ENCODE measurements at places on chromosomes 11 and 22.

- no peak for DNase-seq
Measured at GRCh38 chr11:8194956-8195355, 26.1 kb upstream of the RIC3 start.

DNA sequence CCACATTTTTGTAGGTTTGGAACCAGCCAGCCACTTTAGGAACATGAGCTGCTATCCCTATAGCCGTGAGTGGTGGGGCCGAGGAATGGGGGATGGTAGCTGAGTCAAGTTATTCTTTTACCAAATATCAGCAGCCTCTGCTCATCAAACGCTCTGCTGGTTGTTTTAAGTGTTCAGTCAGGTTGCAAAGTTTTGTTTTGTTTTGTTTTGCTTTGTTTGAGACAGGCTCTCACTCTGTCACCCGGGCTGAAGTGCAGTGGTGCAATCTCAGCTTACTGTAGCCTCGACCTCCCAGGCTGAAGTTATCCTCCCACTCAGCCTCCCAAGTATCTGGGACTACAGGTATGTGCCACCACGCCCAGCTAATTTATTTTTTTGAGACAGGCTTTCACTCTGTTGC lies 14.4 kb downstream of the CABIN1 start:
- DNase-seq, result no peak

DNA sequence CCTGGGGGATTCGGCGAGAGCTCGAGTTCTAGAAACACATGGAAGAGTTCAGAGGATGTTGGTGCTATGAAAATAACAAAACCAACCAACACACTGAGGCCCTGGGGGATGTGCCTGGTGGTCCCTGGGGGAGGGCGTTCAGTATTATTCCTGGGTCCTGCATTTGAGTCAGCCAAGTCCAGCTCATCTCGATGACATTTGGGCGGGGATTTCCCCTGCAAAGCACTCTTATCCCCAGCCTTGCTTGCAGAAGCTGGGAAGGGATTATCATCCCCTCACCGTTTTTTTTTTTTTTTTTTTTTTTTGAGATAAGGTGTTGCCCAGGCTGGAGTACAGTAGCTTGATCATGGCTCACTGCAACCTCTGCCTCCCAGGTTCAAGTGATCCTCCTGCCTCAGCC lies 2.1 kb upstream of the SMIM38 start:
- no peak for DNase-seq

- DNase-seq, result peak; percentile 67
Measured at GRCh38 chr11:131910523-131911387, 540.3 kb downstream of the NTM start.

GRCh38 chr22:31960767-31961166 lies 16.4 kb downstream of the YWHAH start:
- DNase-seq, result no peak

GRCh38 chr11:58546841-58547240 lies 28.8 kb downstream of the LPXN start:
- no peak for DNase-seq

- DNase-seq, result peak; percentile 59
Measured at GRCh38 chr22:26589845-26590736, at the start of gene TPST2. TSS of gene TPST2 (minus strand) at chr22:26590132. CDS start at chr22:26541630, 48,502 bp downstream.

DNA sequence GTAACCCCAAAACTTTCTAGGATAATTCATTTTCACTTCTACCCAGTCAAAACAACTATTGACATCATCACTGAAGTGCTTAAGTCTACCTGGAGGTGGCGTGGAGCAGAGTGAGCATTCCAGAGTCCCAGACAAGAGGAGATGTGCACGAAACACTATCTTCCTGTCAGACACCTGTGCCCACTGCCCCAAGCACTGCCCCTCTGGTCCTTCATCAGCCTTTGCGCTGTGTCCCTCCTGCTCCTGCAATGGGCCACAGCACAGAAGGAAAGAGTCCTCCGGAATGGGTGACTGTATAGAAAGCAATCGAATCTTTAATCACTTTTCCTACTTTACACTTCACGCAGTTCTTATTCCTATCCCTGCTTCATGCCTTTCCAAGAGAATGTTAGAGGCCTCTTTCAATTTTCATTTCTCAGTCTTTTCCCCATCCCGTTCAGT lies 512 bp upstream of the GRIA4 start:
- DNase-seq, result peak; percentile 45

DNA sequence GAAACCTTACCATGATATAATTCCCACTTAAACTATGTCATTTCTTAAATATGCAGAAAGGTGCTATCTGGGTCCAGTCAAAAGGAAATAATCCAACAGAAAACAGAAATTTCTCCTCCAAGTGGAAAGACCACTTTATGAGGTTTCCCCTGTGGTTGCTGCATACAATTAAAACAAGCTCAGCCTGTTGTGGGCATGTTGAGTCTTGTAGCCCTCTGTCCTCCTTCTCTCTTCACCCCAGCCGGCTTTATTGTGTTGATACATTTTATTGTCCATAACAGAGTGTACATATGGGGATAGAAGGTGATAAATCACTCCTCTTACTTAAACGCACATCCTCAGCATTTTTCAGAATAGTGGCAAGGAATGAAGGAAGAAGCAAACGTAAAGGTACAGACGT lies 126.0 kb upstream of the MTNR1B start:
- DNase-seq, result peak; percentile 16

DNA sequence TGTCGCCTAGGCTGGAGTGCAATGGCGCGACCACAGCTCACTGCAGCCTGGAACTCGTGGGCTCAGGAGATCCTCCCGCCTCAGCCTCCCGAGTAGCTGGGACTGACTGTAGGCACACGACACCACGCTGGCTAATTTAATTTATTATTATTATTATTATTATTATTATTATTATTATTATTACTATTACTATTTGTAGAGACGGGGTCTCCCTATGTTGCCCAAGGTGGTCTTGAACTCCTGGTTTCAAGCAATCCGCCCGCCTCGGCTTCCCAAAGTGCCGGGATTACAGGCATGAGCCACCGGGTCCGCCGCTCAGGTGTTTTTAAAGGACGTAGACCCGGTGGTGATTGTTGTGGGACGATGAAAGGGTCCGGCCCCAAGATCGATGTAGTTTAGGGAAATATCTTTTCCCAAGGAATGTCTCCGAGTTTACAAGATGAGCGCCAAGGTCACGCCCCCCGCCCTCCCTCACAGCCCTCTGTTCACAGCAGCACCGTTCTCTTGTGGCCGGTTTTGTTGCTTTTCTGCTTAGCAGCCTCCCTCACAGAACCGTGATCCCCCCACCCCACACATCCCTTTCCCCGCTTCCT lies 728 bp upstream of the POGLUT3 start:
- DNase-seq, result no peak

GRCh38 chr11:95884376-95884775 lies 39.5 kb downstream of the MTMR2 start:
- peak; percentile 26 for DNase-seq

DNA sequence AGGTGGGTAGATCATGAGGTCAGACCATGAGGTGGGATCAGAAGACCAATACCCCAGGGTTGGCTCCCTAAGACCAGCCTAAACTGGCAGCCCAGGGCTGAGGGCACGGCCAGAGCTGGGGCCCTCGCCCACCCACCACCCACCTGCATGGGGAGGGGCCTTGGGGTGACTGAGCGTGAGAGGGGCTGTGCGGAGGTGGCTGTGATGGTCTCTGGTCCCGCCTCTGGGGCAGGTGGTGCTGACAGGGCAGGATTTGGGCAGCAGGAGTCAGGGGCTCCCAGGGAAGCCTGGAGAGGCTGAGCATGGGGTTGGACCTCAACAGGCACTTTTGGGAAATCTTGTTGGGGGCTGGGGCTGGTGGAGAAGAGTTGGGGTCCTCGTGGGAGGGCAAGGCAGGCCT lies 39.8 kb upstream of the MUC5AC start:
- no peak for DNase-seq

DNA sequence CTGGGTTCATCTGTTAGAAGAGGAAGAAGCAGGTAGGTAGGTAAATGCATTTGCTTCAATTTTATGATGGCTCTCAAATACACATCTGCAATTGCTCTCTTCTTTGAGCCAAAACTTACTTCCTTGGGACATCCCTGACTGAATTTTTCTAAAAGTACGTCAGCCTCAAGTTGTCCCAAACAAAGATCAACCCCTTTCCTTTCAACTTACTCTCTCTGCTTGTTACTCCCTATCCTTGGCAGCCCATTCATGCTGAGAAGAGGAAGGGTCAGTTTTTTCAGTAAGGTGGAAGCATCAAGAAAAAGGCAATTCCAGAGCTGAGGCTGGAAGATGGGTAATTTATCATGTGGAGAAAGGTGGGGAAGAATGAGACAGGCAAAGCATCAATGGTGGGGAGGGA lies 111.2 kb downstream of the LRRC32 start:
- no peak for DNase-seq

- no peak for DNase-seq
Measured at GRCh38 chr22:27980424-27981148, 61.5 kb upstream of the PITPNB start.

DNA sequence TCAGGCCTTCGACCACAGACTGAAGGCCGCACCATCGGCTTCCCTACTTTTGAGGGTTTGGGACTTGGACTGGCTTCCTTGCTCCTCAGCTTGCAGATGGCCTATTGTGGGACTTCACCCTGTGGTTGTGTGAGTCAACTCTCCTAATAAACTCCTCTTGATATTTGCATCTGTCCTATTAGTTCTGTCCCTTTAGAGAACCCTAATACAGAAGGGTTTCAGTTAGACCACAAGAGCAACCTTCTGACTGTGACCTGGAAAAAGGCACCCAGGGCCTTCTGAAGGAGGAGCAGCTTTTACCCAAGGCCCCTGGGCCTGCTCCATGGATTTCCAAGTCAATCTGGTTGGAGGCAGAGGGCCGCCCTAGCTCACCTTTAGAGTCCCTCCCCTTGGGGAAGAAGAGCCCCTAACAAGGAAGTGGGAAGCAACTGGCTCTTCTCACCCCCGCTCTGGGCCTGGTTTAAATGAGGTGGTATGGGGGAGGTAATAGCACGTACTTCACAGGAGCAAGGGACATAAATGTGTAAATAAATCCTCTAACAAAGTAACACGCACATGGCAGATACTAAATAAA lies 11.2 kb upstream of the CHST1 start:
- no peak for DNase-seq

GRCh38 chr11:12569499-12570425 lies 104.5 kb upstream of the TEAD1 start:
- DNase-seq, result no peak

- no peak for DNase-seq
Measured at GRCh38 chr11:36268337-36268985, 20.8 kb downstream of the COMMD9 start.

- DNase-seq, result peak; percentile 49
Measured at GRCh38 chr11:63478896-63479295, 12.1 kb downstream of the PLAAT5 start.

- no peak for DNase-seq
Measured at GRCh38 chr11:114130629-114131277, 71.2 kb downstream of the ZBTB16 start.

GRCh38 chr11:120738516-120739046 lies 227.0 kb downstream of the GRIK4 start:
- no peak for DNase-seq

GRCh38 chr11:130533113-130533798 lies 84.8 kb downstream of the ADAMTS15 start:
- DNase-seq, result no peak

- DNase-seq, result no peak
Measured at GRCh38 chr11:2320568-2321310, 18.9 kb downstream of the TSPAN32 start.

DNA sequence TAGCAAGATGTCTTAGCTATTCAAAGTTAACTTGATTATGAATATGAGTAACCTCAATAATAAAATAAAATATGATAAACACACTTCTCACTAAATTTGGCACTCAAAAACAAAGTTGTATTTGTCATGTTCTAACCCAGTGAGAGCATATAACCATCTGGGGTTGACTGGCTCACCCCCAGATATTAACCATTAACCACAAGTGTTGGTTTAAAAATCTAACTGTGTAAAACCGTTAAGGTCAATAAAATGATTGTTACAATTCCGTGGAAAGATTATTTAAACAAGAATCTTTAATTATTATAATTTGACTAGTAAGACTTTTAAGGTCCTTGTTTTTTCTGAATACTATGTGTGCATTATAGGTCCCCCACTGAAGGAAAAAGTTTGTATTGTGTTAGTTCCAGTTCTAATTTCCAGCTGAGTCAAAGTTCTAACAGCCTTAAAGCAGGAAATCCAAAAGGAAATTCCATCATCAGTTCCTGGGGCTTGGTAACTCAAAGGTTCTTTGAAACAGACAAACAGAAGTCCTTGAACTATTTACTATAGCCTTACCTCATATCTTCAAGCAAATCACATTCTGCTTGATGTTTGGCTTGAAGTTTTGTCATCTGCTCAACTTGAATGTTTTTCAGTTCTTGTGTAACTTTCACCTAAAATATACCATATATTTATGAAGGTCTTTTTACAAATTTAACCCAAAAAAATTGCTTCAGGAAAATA lies 2.5 kb downstream of the FCHSD2 start:
- no peak for DNase-seq

GRCh38 chr22:31627223-31627731 lies 34.7 kb downstream of the PISD start:
- no peak for DNase-seq

DNA sequence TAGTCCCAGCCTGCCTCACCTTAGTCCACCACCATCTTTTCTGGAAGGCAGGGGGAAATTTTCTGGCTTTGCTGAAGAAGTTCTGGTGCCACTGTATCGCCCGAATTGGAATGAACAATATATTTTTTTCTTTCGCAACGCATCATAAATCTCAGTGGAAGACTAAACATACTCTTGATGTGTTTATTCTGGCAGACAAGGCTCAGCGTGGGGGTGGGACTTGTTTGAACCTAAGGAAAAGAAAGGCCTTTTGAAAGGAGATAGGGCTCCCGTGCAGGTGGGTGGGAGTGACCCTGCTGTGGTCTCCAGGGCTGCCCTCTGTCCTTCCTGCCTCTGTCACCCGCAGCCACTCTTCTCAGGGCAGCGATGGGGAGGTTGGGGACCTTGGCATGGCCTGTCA lies 42.5 kb downstream of the CD82 start:
- no peak for DNase-seq

DNA sequence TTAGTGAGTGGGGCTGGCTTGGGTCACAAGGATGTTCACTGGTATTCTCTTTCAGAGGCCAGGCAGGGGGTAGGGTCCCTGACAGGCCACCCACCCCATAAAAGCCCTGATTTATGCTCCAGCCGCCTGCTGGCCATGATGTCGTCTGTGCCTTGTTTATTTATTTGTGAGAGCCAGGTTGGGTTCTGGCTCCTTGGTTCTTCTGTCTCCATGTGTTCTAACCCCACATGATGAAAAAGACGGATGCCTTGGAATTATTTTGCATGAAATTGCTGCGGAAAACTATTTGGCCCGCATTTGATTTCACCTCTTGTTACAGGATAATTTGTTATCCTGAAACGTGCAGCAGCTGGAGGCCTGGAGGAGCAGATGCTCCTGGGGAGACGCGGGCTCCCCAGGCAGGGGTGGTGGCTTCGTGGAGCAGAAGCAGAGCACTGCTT lies 46.3 kb upstream of the WNT11 start:
- no peak for DNase-seq

DNA sequence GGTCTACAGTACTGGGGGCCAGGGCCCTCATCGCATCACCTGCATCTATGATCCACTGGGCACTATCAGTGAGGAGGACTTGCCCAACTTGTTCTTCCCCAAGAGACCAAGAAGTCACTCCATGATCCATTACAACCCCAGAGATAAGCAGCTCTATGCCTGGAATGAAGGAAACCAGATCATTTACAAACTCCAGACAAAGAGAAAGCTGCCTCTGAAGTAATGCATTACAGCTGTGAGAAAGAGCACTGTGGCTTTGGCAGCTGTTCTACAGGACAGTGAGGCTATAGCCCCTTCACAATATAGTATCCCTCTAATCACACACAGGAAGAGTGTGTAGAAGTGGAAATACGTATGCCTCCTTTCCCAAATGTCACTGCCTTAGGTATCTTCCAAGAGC lies 3.8 kb upstream of the PPFIBP2 start:
- DNase-seq, result no peak

All from NCI-H2081 (cell line).